Right cardiac atrium (tissue), 5 donors: ENCODE measurements at places on chromosomes 7 and 10.

DNA sequence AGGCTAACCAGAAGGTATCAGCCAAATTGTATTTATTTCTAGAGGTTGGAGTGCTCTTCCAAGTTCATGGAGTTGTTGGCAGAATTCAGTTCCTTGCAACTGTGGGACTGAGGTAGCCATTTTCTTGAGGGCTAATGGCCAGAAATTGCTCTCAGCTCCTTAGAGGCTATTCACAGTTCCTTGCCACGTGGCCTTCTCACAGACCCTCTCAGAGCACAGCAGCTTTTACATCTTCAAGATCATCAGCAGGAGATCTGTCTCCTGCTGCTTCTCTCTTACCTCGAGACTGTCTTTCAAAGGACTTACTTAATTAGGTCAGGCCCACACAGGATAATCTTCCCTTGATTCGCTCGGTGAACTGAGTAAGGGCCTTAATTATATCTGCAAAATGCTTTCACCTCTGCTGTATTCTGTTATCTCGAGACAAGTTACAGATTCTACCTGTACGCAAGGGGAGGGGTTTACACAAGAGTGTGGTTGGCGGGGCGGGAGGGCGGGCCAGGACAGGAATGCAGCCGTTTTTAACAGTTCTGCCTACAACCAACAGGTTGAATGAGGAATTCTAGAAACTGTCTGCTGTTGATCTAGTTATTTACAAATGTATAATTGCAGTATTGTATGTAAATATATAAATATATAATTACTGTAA, 15.0 kb downstream of the MIOS start:
- DNase-seq, result no peak

- DNase-seq, result no peak
Measured at GRCh38 chr7:142153400-142153799, 41.9 kb downstream of the MGAM2 start.

- DNase-seq, result no peak
Measured at GRCh38 chr10:51892965-51893658, 193.7 kb upstream of the CSTF2T start.

GRCh38 chr10:128571745-128572144, 445.5 kb upstream of the MKI67 start:
- no peak for DNase-seq

GRCh38 chr10:19096501-19097073, 48.0 kb downstream of the MALRD1 start:
- DNase-seq, result no peak

DNA sequence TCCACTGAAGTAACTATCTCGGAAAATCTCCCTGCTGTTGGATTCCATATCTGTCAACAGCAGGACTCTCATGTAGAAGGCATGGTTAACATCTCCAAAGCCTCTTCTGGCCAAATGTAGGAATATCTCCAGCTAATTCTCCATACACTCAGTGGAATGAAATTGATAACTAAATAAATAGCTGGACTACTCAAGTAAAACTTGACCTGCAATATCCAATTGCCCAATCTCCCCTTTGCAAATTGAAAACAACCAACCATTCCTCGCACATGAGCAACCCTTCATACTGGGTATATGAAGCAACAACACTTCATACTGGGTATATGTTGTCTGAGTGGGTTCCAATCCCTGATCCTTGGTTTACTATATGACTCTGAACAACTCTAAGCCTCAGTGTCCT, 105.4 kb upstream of the KMT2E start:
- no peak for DNase-seq

- peak; percentile 40 for DNase-seq
Measured at GRCh38 chr10:11522821-11523245, 88.6 kb downstream of the USP6NL start.

DNA sequence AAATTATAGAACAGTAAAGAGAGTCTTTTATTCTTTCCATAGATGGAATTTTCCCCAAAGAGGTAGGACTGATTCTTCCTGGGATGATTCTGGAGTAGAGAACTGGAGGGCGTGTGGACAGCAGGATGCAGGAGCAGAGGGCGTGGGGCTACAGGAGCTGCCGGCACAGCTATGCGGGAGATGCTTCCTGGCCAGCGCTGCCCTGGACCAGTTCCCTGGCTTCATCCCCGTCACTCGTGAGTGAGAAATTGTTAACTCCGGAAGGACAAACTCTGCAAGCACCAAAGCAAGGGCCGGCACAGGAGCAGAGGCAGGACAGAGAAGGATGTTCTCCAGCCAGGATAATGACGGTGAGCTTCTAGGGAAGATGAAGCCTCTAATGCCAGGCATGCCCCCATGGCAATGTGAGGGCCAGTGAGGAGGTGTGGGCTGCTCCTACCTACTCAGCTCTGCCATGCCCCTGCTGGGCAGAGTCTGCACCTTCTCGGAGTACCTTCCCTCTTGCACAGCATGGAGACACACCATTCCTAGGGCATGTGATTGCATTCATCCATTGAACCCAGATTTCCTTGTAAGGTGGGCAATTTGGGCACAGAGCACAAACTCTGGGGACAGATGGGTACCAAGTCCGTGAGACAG, 760.9 kb upstream of the IGFBP3 start:
- no peak for DNase-seq
